PC-9 (cell line): ENCODE measurements at places on chromosomes 2 and 18. TPM values are rescaled to one million over a fixed set of nuclear protein-coding genes. Genes with fewer than 3 reads are reported as not detected.
A peak's percentile ranks its signal among the peaks of the same experiment; 100 is the strongest.

DNA sequence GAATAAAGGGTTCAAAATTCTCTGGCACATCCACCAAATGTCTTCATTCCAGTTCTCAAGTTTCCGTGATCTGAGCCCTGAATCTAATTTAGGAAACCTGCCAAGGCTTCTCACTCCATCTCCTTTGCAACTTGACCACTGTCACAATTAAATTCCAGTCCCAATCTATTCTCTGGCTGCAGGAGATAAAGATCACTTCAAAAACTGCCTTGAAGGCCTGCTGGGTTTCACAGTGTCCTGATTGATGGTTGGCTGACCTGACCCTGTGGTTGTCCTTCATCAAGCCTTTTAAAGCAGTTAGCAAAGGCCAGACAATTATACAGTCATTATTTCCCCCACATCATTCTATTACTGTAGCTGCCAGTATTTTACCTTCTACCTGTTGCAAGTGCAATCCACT is 60.3 kb upstream of the DNAJC10 start:
- peak; percentile 16 for DNase-seq

DNA sequence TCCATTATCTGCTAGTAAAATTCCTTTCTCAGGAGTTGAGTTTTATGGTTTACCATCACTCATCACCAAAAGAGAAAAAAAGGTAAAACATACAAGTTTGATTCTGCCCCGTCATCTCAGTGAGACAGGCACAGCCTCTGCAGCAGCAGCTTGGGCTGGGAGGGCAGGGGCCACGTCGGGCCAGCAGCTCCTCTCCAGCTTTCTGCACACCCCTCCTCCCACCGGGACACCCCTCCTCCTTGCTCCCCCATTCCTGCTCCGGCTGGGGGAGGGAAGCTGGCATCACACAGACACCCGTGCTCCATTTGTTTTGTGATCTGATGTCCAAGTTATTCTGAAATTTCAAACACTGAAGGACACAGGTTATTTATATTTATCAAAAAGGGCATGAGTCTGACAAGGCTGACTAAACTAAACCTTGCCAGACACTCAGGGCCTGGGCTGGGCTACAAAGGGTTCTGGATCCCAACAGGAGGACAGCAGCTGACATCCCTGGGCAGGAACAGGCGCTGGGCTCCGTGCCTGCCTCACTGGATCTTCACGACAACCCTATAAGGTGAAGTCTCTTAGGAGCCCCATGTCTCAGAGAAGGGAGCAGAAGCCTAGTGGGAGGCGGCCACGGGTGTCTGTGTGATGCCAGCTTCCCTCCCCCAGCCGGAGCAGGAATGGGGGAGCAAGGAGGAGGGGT is 71.4 kb downstream of the HDAC4 start:
- no peak for DNase-seq

DNA sequence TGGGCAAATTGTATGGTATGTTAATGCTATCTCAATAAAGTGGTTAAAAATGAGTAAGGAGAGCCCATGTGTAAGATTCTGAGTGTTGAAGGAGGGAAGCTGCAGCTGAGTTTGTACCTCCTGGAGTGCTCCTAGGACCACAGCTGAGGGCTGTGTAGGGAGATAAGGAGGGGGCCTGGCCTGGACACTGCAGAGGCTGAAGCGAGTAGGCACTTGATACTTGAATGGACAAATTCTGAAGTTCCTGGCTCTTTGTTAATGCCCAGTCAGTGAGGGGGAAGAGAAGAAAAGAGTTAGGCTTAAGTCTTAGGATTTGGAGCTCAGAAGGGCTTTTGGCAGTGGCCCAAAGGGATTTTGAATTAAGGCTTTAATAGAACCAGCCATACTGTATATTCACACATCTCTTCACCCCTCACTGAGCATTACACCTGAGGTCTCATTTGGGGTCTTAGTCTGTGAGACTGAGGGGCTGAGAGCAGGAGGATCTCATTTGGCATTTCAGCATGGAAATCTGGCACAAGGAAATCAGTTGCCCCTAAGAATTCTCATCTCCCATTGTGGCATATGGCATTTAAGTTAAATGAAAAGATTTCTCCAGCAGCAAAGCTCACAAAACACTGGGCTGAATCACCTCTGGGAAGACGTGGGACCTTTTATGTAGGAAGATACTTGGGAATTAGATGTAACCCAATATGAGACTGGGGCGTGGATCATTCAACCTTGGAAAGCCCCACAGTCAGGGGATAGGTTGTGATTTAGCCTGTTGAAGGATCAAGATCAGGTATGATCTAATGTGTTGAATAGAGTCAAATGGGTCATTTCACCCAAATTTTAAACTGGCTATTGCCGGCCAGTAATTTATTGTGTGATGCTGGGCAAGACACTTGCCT is 46.8 kb downstream of the LIPG start:
- no peak for DNase-seq

DNA sequence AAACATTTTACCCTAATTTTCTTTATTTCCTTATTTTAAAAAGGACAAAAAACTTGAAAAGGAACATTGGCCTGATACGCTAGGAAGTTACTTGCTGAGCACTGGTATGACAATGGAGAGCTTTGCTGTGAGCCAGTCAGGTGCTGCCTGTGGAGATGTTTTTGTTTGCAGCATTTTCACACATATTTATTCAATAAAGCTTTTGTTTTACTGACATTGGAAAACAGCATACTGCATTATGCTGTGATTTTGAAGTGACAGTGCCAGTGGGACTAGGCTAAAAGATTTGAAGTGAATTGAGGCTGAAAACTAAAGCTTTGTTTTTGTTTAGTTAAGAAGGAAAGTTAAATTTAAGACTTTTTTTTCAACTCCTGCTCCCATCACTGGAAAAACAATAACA is 470.7 kb upstream of the ZEB2 start:
- DNase-seq = no peak

DNA sequence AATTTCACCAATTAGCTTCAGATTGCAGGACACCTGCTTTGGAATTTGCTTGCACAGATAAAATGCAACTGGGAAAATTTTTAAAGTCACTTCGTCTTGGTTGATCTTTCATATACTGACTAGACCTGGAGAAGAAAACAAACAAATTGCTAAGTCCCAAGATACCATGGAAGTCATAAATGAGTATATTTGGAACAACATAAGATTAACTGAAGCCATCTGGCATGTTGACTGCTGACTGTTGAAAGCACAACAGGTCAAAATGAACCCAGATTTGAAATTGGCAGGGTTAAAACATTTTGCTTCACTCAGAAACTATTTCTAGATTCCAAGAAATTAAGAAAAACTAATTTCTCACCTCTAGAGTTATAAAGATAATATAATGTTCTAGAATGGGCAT is 470.7 kb downstream of the LPIN1 start:
- DNase-seq = no peak

The IWS1 gene
- 47.3 and 51.3 TPM in 2 replicates for total RNA-seq

GRCh38 chr2:85648619-85649018 is 19.4 kb downstream of the SFTPB start:
- DNase-seq = no peak

GRCh38 chr2:237161189-237161588 is 75.5 kb downstream of the COPS8 start:
- DNase-seq = no peak

The MYO5B gene
- 23.3 and 25.4 TPM in 2 replicates for total RNA-seq

DNA sequence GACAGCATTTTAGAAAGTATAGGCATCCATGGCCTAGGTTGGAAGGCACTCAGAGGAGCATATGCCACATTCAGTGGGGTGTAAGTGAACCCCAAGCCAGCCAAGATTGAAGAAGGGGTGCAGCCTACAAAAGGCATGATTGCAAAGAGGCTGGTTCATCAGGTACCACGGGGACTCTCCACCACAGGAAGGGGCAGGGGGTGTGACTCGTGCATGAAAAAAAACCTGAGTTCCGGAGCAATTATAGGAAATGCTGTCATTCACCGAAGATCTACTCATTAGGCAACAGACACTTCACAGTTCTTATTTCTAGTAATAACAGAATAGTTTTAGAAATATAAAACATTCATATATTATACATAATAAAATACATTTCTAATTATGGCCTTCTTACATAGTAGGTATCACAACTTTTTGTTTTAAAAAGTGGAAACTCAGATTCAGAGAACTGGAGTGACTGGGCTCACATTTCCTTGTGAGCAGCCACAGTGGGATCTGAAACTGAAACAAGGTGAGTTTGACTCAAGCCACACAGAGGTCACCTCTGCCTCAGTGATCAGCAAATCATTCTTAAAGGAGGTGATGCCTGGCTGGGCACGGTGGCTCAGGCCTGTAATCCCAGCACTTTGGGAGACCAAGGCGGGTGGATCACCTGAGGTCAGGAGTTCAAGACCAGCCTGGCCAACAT is 188.4 kb upstream of the GYPC start:
- no peak for DNase-seq

DNA sequence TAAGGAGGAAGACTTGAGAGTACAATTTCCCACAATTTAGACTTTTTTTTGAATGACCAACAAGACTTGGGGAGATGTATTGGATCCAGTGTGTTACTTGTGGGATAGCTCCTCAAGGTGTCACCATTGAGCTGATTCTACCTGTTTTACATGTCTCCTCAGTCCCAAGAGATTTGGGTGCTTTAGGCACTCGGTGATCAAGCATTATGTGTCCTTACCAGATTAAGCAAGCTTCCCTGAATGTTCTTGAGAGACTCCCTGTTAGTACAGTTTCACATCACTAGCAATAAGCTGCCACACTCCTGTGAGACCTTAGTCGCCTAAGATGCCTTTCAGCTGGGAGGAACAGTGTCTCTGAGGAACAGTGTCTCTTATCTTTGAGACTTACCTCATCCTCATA is 384.3 kb upstream of the SYT4 start:
- peak; percentile 9 for DNase-seq

DNA sequence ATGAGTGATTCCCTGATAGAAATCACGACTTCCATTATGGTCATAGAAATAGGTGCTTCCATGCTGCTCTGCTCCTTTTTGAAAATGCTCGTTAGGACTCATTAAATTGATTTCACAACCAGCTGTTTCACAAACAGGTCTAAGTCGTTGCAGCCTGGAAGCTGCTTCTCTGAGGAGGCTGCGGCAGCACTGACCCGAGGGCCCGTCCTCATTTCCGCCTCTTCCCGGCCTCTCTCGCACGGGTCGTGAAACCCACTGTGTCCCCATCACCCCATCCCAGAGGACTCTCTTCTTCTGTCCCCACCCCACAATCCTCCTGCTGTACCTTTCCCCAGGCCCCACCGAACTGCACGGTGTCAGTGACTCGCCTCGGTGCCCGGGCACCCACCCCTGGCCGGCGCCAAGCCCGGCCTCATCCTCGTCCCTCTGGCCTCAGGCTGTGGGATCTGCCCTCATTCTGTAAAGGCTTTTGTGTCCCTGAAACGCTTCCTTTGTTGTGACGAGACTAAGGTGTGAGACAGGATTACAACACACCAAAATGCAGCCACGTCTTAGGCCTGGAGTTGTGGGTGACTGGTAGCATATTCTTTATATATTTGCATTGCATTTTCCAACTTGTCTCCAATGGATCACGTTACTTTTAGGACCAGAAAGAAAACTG is 112.7 kb upstream of the CTDP1 start:
- no peak for DNase-seq

The TYMS gene
- total RNA-seq = 138 and 149 TPM in 2 replicates

DNA sequence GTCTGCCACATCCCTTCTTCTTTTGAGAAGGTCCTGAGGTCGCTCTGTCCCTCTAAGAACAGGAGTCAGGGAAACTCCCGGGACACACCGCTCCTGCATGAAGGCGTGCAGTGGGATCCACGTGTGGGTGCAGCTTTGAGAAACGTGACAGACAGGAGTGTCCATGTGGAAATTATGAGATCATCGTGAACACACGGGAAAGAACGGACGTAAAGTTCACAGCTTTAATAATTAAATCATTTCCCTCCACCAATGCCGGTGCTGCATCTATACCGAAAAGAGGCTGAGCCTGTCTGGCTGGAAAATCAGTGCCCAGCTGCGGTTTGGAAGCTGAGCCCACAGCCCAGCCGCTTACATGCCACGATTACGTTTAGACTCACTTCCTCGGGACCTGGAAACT is 372.4 kb upstream of the SALL3 start:
- DNase-seq = no peak

DNA sequence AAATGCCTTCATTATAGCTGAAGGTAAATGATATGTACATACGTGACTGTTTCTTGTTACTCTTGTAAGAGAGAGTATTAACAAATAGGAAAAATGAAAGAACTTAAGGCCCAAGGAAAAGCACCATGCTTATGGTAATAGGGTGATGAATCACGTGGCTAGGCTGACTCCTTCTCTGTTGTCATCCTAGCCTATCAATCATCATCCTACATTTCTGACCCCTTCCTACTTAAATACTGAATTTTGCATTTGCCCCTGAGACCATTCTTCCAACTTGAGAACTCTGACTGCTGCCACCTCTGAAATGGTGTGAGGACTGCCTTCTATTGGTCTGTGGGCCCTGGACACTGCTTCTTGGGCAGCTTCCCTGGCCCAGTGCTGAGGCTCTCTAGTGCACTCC is 28.9 kb downstream of the EFEMP1 start:
- no peak for DNase-seq

The GALNT13 gene
- total RNA-seq = 3.6 and 4.0 TPM in 2 replicates

GRCh38 chr2:114261366-114261765 is 181.1 kb upstream of the DPP10 start:
- DNase-seq = no peak

DNA sequence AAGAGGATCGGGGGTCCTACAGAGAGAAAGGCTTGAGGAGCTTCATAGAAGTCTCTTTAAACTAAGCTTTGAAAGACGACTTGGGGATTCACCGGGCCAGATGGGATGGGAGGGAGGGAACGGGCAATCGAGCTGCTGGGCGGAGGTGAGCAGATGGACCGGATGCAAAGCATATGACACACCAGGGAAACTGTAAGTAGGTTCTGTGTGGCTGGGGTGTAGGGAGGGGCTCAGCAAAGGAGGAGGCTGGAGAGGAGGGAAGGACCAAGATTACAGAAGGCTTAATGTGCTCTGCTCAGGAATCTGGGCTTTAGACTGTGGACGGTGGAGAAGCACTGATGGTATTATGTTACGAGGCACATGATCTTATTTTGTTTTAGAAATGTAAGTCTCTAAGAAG is 131.5 kb downstream of the MAIP1 start:
- no peak for DNase-seq

DNA sequence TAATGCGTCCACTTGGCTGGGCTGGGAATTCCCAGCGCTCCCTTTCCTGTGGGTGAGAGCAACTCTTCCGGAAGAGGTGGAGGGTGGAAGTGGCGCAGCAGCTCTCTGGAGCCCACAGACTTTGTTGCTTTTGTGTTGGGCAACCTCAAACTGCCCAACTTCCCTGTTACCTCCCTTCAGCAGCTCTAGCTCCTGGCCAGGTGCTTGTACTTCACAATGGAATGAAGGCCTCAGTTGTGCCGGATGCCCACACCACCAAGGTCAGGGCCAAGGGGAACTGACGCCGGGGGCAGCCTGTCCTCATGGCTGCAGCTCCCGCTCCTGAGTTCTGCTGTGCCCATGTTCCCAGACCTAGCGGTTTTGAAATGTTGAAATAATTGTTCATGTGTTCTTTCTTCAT is 322.9 kb downstream of the GALR1 start:
- DNase-seq = no peak

GRCh38 chr18:79559436-79559835 is 120.2 kb upstream of the CTDP1 start:
- no peak for DNase-seq

The ETAA1 gene
- 17.1 and 25.3 TPM in 2 replicates for total RNA-seq

- no peak for DNase-seq
These were observed 630.7 kb downstream of the DCC start for GRCh38 chr18:52970686-52971085.

The LHCGR gene
- not detected in 2 replicates for total RNA-seq

The SMCHD1 gene
- total RNA-seq = 44.9 and 73.7 TPM in 2 replicates

The ANKRD12 gene
- 26.9 and 31.6 TPM in 2 replicates for total RNA-seq
